Daoy (cell line): ENCODE measurements at places on chromosomes 1 and 21. TPM values are rescaled to one million over a fixed set of nuclear protein-coding genes. Genes with fewer than 3 reads are reported as not detected.

DNA sequence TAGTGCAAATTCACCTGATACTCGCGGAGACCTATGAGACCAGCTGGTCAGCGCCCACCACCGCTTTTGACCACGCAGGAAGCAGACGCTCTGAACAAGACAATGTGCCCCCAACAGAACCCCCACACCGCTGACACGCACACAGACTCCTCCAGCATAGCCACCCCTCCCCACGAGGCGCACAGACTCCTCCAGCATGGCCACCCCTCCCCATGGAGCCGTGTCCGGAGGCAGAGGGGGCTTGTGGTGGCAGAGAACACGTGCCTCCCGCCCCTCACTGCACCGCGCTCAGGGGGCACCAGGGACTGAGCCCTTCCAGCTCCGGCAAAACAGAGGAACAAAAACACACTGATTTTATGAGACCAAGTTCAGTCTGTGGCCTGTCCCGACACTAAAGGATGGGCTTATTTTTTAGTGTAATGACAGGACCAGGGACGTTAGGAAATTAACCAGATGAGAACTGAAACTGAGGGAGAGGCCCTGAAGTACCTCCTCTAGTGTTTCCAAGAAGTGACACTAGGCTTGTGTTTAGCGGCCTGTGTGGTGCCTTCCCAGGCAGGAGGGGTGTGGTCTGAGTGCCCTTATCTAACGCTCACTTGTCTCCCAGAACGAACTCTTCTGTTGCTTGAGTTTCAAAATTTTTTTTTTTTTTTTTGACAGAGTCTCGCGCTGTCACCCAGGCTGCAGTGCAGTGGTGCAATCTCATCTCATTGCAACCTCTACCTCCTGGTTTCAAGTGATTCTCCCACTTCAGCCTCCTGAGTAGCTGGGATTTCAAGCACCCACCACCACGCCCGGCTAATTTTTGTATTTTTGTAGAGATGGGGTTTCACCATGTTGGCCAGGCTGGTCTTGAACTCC is 10.0 kb upstream of the AGPAT3 start:
- DNase-seq, result no peak

CCDC181 gene
- total RNA-seq, result 8.5 and 10.1 TPM in 2 replicates

SAMD13 gene
- total RNA-seq, result 1.9 and 5.9 TPM in 2 replicates

GRCh38 chr1:242524571-242525359 is at the start of gene PLD5:
PLD5 (minus strand) TSS chr1:242524697.
- DNase-seq, result peak; percentile 39

- no peak for DNase-seq
Observed at GRCh38 chr1:151325646-151326429, 1.4 kb downstream of the PI4KB start.

- no peak for DNase-seq
Observed at GRCh38 chr1:28421744-28422143, 52.2 kb downstream of the PHACTR4 start.

- no peak for DNase-seq
Observed at GRCh38 chr1:13487957-13488356, 25.8 kb downstream of the LRRC38 start.

DNA sequence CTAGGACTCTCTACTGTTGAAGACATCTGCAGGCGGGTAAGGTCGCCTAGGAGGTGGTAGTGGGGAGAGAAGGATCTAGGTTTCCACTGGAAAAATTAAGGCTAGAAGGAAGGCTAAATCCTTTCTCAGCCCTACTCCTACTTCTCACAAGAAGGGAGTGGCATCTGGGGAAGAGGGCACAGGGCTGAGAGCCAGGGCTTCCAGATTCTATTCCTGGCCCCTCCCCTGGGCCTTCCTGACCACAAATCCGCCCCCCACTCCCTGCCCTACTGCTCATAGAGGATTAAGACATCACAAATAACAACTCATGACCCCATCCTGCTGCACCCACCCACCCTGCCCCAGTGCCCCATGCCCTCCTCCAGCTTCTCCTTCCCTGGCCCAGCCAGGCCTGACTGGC is 2.5 kb downstream of the PHLDA3 start:
- DNase-seq, result peak; percentile 52

DNA sequence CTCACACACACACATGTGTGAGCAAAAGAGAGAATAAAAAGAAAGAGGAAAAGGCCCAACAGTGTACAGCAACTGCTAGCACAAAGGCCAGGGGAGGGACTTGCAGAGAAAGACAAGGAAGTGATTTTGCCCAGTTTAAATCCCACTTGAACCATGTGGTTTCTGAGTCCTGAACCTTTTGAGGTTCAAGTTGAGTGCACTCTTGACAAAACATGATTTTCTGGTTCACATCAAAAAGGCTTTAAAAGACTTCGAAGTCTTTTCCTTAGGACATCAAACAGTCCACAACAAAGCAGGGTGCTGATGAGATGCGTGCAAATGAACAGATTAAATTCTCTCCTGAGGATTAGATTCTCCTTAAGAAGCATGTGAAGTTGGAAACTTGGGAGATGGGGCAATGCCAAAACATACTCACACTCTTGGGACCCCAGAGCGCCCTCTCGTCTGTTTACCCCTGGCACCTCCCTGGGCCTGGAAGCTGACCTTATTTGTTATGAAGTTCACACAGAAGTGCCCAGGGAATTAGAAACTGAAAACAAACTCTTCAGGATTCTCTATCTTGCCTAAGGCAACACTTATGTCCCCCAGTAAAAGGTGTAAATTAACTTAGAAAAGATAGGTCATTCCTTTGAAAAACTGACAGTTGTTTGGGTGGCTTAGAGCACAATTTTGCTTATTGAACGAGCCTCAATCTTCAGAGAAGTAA is 31.5 kb downstream of the RNF220 start:
- DNase-seq, result no peak

F5 gene
- not detected in 2 replicates for total RNA-seq

DNA sequence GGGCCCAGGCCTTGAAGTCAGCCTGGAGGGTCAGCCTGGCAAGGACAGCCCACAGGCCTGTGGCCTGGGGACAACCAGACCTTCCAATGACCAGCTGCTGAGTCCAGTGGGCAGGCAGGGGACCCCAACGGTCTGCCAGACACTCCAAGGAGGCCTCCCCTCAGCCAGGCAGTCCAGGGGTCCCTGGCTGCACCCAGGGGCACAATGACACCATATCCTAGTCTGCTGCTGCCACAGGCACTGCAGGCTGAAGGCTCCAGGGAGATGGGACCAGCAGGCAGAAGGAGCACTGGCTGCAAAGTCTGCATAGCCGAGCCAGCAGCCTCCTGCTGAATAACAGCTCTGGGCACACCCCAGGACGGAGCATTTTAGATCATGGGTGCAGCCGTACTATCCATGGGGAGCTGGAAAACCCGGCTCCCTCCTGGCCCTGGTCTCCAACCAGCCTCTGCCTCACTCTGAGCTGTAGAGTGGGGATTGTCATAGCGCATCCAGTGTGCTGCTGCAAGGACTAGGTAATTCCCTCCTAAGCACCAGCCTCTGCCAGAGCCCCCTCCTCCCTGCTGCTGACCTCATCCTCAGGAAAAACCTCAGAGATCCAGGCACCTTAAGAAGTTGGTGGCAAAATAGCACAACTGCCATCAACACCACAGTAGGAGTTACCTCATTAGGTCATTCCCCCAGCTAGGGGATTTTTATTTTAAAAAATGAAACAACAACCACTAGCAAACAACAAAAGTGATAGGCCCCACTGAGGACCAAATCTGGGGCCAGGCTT is 4.8 kb upstream of the LAPTM5 start:
- no peak for DNase-seq

GRCh38 chr1:89706700-89707012 is 73.7 kb downstream of the LRRC8C start:
- no peak for DNase-seq

PLA2G2D gene
- not detected in 2 replicates for total RNA-seq

DNA sequence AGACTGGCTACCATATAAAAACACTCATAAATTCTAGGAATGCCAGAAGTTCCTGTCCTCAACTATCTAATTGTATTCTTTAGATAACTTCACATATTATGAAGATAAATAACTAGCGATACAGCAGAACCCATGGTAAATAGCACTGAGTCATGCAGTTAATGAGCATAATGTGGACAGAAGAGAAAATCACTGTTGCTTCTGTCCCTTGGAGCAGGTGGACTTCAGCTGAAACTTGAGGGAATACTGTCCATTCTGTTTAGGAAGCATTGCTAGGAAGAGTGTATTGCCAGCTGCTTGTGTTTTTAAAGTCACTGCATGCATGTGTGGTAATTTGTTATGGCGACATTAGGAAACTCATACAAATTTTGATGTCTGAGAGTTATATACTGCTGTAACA is 854.4 kb downstream of the LTN1 start:
- no peak for DNase-seq

DNA sequence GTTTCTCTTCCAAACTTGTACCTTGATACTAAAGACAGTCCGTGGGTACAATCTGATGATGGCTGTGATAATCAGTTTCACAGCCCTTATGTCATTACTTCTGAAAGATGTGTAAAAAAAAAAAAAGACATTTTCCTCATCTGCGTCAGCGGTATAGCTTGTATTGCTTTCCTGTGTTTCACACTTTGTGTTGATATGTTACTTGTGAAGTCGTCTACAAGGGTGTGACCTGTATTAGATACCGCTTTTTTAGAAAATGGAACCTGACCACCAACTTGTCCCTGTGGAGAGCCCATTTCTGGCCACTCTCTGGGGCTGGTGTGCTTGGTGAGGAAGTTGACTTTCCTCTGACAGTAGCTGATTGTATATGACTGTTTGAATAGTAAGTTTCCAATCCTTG is 50.5 kb downstream of the PEX14 start:
- DNase-seq, result no peak

DNA sequence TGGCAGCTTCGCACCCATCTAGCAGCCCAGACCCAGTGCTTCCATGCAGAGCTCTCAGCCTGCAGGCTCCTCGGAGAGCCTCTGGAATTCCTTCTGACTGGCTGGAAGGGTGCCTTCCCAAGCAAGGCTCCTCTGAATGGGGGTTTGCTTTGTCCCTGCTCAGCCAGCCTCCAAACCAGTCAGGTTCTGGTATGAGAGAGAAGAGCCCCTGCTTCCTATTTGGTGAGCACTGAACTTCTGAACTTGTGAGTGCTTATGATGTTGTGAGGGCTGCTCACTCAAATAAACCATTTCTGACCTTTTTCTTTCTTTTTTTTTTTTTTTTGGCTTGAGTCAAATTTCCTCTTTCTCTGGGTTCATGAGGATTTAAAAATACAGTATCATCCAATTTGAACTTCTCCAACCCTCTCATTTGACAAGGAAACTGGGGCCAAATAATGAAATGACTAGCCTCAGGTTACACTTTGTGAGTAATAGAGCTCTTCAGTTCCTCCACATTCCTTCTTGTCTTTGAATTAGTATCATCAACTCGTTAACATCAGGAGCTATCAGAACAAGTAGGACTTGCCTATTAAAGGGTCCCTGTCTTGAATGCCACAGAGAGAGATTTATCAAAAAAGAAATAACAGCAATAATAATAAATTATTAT is 39.6 kb downstream of the GFI1 start:
- DNase-seq, result no peak

DNA sequence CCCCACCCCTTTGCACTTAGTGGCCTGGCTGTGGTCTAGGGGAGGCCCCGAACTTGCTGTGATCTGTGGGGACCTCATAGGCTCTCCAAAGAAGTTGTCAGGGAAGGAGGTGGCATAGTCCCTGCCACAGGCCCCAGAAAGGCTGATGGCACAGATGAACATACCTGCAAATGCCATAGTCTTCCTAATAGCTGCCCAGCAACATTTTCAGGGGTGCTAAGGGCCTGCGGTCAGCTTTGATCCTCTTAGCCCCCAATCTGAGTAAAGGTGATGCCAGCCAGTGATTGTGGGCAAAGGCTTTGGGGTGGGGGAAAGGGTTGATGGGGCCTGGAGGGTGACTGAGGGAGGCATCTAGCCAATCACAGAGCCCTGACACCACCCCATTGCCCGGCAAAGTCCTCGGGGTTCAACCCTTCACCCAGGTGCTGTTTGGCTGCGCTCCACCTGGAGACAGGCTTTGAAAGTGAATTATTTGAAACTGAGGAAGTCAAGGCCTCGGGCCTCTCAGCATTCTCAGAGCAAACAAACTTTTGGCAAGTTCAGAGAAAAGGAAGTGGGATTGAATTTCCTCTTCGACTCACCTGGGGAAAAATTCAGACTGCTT is 35.8 kb downstream of the PAX7 start:
- DNase-seq, result no peak

- DNase-seq, result no peak
Observed at GRCh38 chr1:94044290-94044790, 76.6 kb downstream of the ABCA4 start.

DNA sequence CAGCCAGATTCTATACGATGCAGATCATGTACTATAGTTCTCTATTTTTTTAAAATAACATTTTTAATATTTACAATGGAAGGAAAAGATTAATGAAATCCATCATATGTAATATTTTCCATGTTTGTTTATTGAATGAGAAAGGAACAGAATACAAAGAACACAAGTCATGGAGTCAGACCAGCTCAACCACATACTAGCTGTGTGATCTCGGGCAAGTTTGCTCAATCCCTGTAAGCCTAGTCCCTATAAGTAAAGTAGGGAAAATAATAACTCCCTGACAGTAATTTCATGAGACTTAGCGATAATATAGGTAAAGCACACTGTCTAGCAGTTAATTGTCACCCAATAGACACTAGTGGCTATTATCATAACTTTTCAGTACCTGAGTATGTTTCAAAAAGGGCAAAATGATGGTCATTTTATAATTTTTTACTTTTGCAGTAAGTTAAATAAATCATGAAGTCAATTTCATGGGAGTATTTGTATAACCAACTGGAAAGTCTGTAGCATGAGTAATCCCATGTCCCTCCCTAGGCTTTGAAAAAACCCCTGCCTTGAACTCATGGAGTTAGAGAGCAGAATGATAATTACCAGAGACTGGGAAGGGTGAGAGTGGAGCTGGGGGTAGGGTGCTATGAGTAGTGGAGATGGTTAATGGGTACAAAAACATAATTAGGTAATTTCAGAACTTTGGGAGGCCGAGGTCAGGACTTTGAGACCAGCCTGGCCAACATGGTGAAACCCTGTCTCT is 37.0 kb upstream of the EPS15 start:
- DNase-seq, result no peak

REN gene
- not detected in 2 replicates for total RNA-seq

CD34 gene
- total RNA-seq, result not detected in 2 replicates

DNA sequence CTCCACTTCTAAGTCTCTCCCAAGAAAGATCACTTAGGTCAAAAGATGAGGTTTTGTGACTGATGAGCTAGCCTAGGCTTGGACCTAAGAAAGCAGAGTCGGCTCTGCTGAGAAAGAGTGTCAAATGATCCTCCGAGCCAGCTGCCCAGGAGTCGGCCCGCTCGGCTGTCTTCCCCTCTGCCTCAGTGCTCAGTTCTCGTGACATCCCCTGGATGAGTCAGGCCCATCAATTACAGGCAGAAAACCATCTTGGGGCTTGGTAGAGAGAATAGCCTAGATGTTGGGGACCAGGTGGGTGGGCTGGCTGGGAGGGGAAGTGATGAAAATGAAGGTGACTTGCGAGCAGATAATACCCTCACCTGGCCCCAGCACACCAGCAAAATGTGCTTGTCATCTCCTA is 60.5 kb downstream of the SLC66A1 start:
- no peak for DNase-seq

CA6 gene
- total RNA-seq, result not detected in 2 replicates

ODR4 gene
- 17.3 and 95.3 TPM in 2 replicates for total RNA-seq
